Activated CD4-positive, alpha-beta T cell treated with anti-CD3 and anti-CD28 coated beads, Interleukin-2, amount 10 ng/mL, durations not matched to agents 7 days and 5 days (primary cell): ENCODE measurements at places on chromosomes 1 and 21. TPM values are rescaled to one million over a fixed set of nuclear protein-coding genes. Genes with fewer than 3 reads are reported as not detected.

DNA sequence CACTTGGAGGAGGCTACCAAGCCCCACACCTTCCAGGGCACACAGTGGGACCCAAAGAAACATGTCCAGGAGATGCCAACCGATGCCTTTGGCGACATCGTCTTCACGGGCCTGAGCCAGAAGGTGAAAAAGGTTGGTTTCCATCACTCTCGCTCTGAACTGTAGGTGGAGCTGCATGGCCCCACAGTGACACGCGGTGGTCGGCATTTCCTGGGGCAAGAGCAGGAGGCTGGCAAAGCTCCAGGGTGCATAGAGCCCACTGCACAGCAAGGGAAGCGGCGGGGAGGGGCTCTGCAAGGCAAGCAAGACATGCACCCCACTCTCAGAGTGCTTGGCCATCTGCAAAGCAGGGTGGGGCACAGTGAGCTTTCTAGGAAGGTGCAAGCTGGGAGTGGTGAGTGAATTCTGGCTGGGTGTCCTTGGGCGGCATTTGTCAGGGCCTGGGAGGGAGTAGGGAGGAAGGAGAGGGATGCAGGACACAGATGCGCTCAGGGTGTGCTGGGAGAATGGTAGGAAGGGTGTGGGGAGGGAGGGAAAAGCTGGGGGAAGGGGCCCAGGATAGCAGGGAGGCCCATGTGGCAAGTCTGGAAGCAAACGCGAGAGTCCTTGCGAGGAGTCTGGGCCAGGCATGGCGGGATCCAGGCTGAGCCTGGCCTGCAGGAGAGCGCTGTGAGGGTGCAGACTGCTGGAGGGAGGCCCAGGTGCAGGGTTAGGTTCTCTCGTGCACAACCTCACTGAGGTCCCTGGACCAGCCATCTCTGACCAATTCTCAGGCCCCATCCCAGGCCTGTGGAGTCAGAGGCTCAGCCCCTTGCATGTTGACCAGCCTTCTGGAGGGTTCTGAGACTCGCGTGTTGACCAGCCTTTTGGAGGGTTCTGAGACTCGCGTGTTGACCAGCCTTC lies 11.0 kb downstream of the TRPM2 start:
- H3K4me1 ChIP-seq = peaks cover 4% of the 10 kb centered on the region
- H3K27ac ChIP-seq = no peak overlapping the region
- DNase-seq = no peak
- H3K36me3 ChIP-seq = peaks cover 8% of the 10 kb centered on the region

GRCh38 chr1:226060427-226060826 lies 2.1 kb upstream of the H3-3A start:
- no peak for DNase-seq
- H3K27me3 ChIP-seq = no peaks in the 10 kb centered on the region
- H3K27ac ChIP-seq = no peak overlapping the region
- peaks cover 25% of the 10 kb centered on the region for H3K4me1 ChIP-seq

GRCh38 chr1:26005434-26006105 lies 7.7 kb upstream of the PAFAH2 start:
- H3K27ac ChIP-seq = no peak overlapping the region
- no peak overlapping the region for H3K4me3 ChIP-seq
- no peaks in the 10 kb centered on the region for H3K36me3 ChIP-seq

- no peak overlapping the region for H3K4me3 ChIP-seq
- no peaks in the 10 kb centered on the region for H3K27me3 ChIP-seq
- H3K27ac ChIP-seq = no peak overlapping the region
- H3K36me3 ChIP-seq = no peaks in the 10 kb centered on the region
- DNase-seq = no peak
Observed at GRCh38 chr1:240402326-240402725, 209.6 kb downstream of the GREM2 start.

DNA sequence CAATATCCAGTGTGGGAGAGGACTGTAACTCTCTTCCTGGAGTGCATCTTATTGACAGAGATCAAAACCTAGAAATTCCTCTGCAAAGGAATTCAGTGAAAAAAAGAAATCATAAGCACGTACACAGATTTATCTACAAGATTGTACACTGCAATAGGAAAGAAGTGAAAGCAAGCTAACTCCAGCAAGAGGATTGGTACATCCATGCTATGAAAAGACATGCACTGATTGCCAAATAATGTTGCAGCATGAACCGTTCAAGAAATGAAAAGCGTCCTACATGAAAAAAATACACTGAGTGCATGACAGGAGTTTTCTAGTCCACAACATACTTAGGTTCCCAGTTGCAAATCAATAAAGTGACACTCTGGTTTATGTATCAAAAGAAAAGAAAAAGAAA lies 1.9 kb upstream of the MGST3 start:
- peaks cover 20% of the 10 kb centered on the region for H3K4me1 ChIP-seq
- no peak overlapping the region for H3K4me3 ChIP-seq
- no peak overlapping the region for H3K27ac ChIP-seq
- no peak for DNase-seq
- H3K36me3 ChIP-seq = no peaks in the 10 kb centered on the region
- H3K27me3 ChIP-seq = peaks cover 4% of the 10 kb centered on the region

Gene OR2T35
- not detected for total RNA-seq

DNA sequence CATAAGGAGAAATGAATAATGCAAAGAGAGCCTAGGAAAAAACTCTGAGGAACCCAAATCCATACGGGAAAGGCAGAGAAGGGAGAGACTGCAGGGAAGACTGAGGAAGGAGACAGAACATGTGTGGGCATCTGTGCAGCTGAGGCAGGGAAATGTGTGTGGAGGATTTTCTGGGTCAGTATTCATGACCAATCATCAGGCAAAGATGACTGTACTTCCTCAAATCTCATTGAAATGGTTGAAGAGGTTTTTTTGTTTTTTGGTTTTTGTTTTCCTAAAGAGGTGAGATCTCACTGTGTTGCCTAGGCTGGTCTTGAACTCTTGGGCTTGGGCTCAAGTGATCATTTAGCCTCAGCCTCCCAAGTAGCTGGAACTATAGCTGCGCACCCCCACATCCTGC lies 15.7 kb downstream of the DIP2A start:
- DNase-seq = no peak
- H3K4me3 ChIP-seq = no peak overlapping the region
- H3K36me3 ChIP-seq = peaks cover 35% of the 10 kb centered on the region
- no peaks in the 10 kb centered on the region for H3K27me3 ChIP-seq
- H3K27ac ChIP-seq = no peak overlapping the region
- H3K4me1 ChIP-seq = peaks cover 29% of the 10 kb centered on the region

DNA sequence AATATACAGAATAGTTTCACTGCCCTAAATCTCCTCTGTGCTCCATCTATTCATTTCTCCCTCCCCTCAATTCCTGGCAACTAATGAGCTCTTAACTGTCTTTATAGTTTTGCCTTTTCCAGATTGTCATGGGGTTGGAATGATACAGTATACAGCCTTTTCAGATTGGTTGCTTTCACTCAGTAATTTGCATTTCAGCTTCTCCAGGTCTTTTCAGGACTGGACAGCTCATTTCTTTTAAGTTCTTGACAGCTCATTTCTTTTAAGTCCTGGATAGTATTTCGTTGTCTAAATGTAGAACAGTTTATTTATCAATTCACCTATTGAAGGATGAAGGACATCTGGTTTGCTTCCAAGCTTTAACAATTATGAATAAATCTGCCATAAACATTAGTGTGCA lies 22.6 kb downstream of the KRTAP21-3 start:
- no peaks in the 10 kb centered on the region for H3K36me3 ChIP-seq
- DNase-seq = no peak

DNA sequence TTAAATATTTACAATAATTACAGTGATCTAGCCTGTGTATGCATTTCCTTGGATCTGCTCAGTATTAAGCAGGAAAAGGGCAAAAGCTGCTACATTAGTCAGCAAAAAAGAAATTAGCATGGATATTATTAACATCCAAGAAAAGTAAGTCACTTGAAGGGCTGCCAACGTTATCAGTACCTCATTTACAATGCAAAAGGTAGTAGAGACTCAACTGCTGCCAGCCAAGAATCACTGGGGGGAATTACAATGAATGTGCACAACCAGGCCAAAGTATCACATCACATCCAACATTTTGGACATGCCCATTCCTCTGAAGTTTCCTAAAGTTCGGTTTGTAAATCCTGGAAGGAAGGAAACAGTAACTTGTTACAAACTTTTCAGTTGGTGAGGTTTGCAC lies 1.9 kb downstream of the CNN3 start:
- no peaks in the 10 kb centered on the region for H3K36me3 ChIP-seq
- peaks cover 55% of the 10 kb centered on the region for H3K27me3 ChIP-seq
- no peak overlapping the region for H3K27ac ChIP-seq
- no peak overlapping the region for H3K4me3 ChIP-seq

DNA sequence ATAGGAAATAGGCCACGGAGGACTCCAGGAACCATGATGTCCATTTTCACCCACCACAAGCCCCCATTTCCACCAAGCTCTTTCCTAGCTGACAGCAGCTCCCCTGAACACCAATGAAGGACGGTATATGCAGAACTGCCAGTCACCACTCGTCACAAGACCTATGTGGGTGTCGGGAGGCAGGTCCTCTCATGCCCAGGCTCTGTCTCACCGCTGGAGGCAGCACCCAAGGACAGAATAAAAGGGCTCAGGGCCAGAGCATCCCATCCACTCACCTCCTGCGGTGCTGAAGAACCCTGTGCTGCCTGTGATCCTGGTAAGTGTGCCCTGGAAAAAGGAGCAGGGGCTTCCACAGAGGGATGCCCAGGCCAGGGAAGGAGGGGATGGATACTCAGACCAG lies at the start of gene LCE1F:
TSS of gene LCE1F (plus strand) at position 266 of the 400 bp plus-strand sequence. CDS start 1,232 bp downstream, outside the sequence.
- H3K4me3 ChIP-seq = no peak within 1 kb of the TSS
- H3K27ac ChIP-seq = no peak within 1 kb of the TSS
- H3K36me3 ChIP-seq = no peaks in the 10 kb centered on the region
- peaks cover 6% of the 10 kb centered on the region for H3K27me3 ChIP-seq
- no peak for DNase-seq
- no peaks in the 10 kb centered on the region for H3K4me1 ChIP-seq

DNA sequence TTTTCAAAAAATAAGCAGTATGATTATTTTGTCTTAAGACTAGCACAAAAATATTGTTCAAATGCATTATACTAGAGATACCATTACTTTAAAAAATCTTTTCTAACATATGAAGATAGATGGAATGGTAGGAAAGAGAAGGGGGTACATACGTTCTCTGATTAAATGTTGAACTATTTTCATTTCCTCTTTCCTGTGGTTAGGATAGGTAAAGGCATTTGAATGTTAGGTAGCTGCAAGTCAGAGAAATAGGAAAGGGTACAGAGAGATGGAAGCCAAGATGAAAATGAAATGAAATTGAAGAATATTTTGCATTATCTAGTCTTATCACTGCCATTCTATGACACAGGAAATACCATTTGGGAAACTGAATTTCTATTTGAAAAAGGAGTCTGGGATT lies 28.3 kb downstream of the TLCD4 start:
- H3K27me3 ChIP-seq = no peaks in the 10 kb centered on the region
- H3K27ac ChIP-seq = no peak overlapping the region
- no peaks in the 10 kb centered on the region for H3K36me3 ChIP-seq

- no peaks in the 10 kb centered on the region for H3K36me3 ChIP-seq
- no peak for DNase-seq
- peaks cover 19% of the 10 kb centered on the region for H3K27me3 ChIP-seq
- H3K4me3 ChIP-seq = no peak overlapping the region
- H3K27ac ChIP-seq = no peak overlapping the region
Observed at GRCh38 chr1:199561334-199561733, 466.2 kb upstream of the NR5A2 start.

Gene FTCD
- not detected for total RNA-seq

- H3K27me3 ChIP-seq = no peaks in the 10 kb centered on the region
- H3K4me3 ChIP-seq = no peak overlapping the region
- DNase-seq = no peak
- H3K27ac ChIP-seq = no peak overlapping the region
- no peaks in the 10 kb centered on the region for H3K36me3 ChIP-seq
- no peaks in the 10 kb centered on the region for H3K4me1 ChIP-seq
Observed at GRCh38 chr1:71269179-71269578, 188.3 kb upstream of the ZRANB2 start.

- H3K36me3 ChIP-seq = peaks cover 23% of the 10 kb centered on the region
- H3K27me3 ChIP-seq = no peaks in the 10 kb centered on the region
- peak overlapping the region; percentile 98 for H3K4me3 ChIP-seq
- no peak for DNase-seq
- H3K27ac ChIP-seq = peak overlapping the region; percentile 83
- H3K4me1 ChIP-seq = peaks cover 49% of the 10 kb centered on the region
Observed at GRCh38 chr1:53947172-53947907, 1.2 kb downstream of the LRRC42 start.

DNA sequence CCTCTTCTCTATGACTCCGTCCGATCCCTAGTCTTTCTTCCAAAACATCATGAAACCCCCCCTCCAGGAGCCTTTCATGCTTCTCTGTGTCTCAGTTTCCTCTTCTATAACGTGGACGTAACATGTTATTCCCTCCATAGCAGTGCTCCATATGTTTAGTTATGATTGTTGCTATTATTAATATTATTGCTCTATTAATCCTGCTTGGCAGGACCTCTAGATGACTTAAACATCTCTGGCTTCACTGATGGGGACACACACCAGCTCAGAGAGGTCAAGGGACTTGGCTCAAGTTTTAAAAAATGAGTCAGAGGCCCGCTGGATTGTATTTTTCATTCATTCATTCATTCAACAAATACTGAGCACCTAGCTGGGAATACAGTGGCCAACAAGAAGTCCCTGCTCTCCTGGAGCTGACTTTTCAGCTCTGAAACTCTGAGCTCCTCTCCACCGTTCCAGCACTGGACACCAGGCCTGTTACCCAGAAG lies 404 bp upstream of the CPLANE2 start:
- peak overlapping the region; percentile 80 for H3K4me3 ChIP-seq
- no peaks in the 10 kb centered on the region for H3K27me3 ChIP-seq
- peaks cover 35% of the 10 kb centered on the region for H3K4me1 ChIP-seq
- H3K36me3 ChIP-seq = peaks cover 2% of the 10 kb centered on the region
- H3K27ac ChIP-seq = peak overlapping the region; percentile 89

DNA sequence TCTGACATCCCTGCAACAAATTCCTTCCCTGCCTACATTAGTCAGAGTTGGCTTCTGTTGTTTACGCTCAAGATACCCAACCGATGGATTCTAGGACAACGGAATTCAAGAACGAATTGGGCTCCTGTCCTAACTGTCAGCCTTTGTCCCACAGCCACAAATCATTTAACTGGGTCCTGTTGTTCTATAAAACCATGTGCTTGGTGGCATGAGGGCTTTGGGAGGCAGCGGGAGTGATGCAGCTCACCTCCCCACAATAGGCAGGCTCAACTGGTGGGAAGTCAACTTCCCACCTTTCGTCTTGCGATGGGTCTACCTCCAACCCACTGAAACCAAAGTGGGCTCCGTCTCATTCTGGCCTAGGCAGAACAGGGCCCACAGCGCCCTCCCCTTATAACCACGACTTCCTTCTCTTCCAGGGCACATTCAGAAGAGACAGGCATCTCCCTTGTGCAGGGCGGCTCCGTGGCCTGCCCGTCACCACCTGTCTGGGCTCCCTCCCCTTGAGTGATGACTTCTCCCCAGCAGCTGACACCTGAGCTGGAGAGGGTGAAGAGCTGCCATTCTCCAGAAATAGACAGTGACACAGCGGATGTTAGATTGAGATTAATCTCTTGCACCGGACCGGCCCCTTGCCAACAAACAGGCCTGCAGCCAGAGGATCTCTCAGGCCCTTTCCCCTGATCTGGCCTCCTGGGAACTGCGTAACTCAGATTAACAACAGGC lies 26.5 kb downstream of the LRRC38 start:
- no peaks in the 10 kb centered on the region for H3K4me1 ChIP-seq
- H3K27me3 ChIP-seq = peaks cover 4% of the 10 kb centered on the region
- H3K4me3 ChIP-seq = no peak overlapping the region
- DNase-seq = no peak
- no peaks in the 10 kb centered on the region for H3K36me3 ChIP-seq

- no peaks in the 10 kb centered on the region for H3K36me3 ChIP-seq
- DNase-seq = no peak
- H3K27me3 ChIP-seq = no peaks in the 10 kb centered on the region
- H3K27ac ChIP-seq = no peak overlapping the region
- no peak overlapping the region for H3K4me3 ChIP-seq
Observed at GRCh38 chr1:58144698-58145270, 401.7 kb downstream of the OMA1 start.
